ENCODE measurements at places on chromosomes 6 and 20.

GRCh38 chr20:50467174-50467573 is 43.0 kb upstream of the PTPN1 start:
- no peak for DNase-seq

- no peak for DNase-seq
These were observed 6.5 kb upstream of the SMOC2 start for GRCh38 chr6:168434505-168434904.

DNA sequence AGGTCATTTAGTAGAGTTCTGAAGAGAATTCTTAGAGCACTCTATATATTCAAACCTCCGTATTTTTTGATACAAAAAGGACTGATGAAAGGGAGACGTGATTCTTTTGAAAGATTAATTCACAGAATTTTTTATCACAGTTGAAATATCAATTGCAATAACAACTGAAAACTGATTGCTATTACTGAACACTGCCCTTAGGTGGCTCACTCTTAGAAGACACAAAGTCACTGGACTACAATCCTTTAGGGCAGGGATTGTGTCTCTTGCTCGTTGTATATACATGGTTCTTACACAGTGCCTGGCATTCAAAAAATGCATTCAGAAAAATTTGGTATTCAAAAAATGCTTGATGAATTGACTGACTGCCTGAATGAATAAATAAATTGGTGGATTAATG is 17.1 kb upstream of the CALHM6 start:
- peak; percentile 72 for DNase-seq

GRCh38 chr20:53760025-53760441 is 166.4 kb upstream of the ZNF217 start:
- no peak for DNase-seq

GRCh38 chr6:4459032-4459431 is 317.2 kb upstream of the CDYL start:
- DNase-seq = peak; percentile 94

All from fibroblast of pulmonary artery (primary cell).